CD4-positive, alpha-beta T cell treated with Interleukin-6 at 100 ng/mL for 8 hours (primary cell): ENCODE measurements at places on chromosomes 2 and 18.

- no peak for DNase-seq
Measured at GRCh38 chr2:146143971-146144370, 1624.1 kb upstream of the ZEB2 start.

- no peak for DNase-seq
Measured at GRCh38 chr2:120520929-120521912, 175.3 kb downstream of the INHBB start.

- DNase-seq: no peak
Measured at GRCh38 chr18:62325806-62326645, 916 bp downstream of the TNFRSF11A start.

GRCh38 chr2:158239271-158239670, 137.6 kb downstream of the UPP2 start:
- no peak for DNase-seq

- no peak for DNase-seq
Measured at GRCh38 chr2:85768713-85769112, 14.9 kb downstream of the ATOH8 start.

DNA sequence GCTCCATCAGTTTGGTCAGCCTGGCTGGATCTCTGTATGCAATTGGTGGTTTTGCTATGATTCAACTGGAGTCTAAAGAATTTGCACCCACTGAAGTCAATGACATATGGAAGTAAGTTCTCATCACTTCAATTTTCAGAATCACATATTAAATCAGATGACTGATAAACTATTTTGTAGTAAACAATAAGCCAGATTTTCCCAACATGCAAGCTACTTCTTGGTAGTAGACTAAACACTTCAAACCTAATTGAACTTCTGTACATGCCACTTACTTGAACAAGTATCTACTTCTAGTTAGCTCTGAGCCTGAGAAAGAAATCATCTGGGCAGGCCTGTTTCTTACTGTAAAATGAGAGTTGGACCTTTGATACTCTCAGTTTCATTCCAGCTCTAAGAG, 11.4 kb downstream of the KLHL41 start:
- DNase-seq: no peak

GRCh38 chr2:171393487-171393886, 40.3 kb downstream of the METTL8 start:
- no peak for DNase-seq

GRCh38 chr18:9260388-9261380, 73.9 kb upstream of the TWSG1 start:
- DNase-seq: no peak

DNA sequence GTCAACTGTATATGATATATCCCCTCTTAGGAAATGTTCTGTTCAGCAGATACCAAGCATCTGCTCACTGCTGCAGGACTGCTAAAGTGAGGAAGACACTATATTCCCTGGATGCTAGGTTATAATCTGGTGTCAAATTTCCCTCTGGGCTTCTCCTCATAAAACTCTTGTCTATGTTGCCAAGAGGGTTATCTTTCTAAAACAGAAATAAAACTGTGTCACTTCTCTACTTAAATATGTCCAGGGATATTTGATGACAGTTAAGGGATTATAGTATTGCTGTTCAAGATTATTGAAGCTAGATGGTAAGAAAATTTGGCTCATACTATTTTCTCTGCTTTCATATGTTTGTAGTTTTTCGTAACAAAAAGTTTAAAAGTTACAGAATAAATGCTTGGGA, 30.5 kb upstream of the SNRNP27 start:
- DNase-seq: no peak

DNA sequence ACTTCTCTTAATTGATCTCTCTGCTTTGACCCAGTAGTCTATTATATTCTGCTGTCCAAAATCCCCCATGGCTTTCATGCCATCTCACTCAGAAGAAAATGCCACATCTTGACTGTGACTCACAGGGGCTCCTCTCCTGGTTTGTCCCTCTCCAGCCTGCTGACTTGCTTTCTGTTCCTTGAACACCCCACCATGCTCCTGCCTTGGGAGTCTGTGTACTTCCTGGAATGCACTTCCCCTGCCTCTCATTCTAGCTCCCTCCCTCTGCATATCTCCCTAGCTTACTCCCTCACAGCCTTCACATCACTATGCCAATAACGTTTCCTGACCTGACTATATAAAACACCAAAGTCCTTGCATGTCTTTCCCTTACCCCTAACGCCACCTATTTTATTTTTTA, 167.2 kb downstream of the TRIB2 start:
- no peak for DNase-seq

DNA sequence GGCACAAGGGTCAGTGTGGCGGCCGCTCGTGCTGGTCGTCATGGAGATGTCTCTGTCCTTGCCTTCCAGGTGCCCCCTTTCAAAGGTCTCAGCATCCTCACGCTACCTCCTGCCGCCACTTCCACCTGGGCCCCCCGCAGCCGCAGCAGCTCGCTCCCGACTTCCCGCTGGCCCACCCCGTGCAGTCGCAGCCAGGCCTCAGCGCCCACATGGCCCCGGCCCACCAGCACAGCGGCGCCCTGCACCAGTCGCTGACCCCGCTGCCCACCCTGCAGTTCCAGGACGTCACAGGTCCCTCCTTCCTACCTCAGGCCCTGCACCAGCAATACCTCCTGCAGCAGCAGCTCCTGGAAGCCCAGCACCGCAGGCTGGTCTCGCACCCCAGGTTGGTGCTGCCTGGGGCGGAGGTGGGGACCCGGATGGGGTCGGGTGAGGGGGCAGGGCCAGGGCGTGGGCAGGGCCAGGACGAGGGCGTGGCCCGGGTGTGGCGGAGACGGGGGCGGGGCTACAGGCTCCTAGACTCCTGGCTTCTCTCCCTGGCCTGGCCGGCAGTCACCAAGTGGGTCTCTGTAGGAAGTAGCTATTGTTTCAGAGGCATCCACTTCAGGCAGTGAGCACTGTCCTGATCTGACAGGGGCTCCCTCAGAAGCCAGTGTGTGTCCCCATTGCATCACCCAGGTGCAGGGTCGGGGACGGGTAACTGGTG, 223.7 kb downstream of the LOXHD1 start:
- DNase-seq: no peak

DNA sequence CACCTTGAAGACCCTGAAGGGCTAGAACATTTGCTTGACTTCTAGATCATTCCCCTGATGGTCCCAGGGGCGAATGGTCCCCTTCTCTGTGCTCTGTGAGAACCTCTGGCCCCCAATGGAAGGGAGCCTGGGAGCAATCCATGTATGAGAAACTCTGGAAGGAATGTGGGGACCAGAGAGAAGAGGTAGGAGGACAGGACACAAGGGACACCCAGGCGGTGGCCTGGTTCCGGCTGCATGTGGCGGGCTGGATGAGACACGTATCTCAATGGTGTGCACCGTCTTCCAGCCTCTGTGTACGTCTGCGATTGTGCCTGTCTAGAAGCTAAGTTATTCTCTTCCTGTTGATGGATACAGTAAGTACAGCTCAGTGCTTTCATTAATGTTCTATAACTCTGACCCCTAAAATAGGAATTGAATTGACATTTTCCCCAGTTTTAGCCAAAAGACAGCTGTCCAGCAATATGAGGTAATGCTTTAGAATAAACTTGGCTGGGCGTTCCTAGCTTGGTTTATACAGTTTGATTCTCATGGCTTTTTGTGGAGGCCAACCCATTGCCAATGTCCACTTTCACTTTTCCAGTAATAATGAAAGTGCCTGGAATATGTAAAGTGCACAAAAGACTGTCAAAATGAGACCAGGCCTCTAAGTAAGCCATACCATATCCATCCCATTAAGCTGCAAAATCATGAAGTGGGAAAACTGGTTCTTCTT, 30.1 kb upstream of the COPS8 start:
- no peak for DNase-seq

GRCh38 chr2:43877782-43878464, 39.2 kb downstream of the ABCG8 start:
- DNase-seq: peak; percentile 40

- no peak for DNase-seq
Measured at GRCh38 chr2:100938031-100939026, 63.8 kb upstream of the RPL31 start.

GRCh38 chr2:2580341-2580740, 249.3 kb upstream of the MYT1L start:
- DNase-seq: no peak

- DNase-seq: no peak
Measured at GRCh38 chr2:74005786-74006185, 21.1 kb downstream of the TET3 start.

- peak; percentile 78 for DNase-seq
Measured at GRCh38 chr18:35231052-35231451, 9.8 kb upstream of the ZNF397 start.

- no peak for DNase-seq
Measured at GRCh38 chr2:5921081-5921642, 229.0 kb downstream of the SOX11 start.

DNA sequence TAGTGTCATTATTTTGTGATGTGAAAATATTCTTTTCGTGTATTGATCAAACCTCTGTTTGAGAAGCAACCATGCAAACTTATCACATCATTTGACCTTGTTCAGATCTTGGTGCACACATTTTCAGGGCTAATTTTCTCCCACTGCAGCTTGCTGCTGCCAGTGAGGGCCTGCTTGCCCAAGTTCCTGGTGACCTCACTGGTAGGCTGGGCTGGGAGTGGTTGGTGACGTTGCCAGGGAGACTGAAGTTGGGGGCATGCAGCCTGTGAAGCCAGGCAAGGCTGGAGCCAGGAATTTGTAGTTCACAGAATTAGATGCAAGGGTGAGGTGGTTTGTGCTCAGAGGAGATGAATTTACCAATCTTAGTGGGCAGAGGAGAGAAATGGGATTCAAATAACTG, 38.5 kb downstream of the PARD3B start:
- DNase-seq: no peak

GRCh38 chr18:76448256-76449110, 46.6 kb downstream of the ZNF516 start:
- no peak for DNase-seq

- DNase-seq: no peak
Measured at GRCh38 chr18:57432751-57433400, 2.3 kb upstream of the ONECUT2 start.

GRCh38 chr2:64135421-64135820, 8.8 kb downstream of the PELI1 start:
- DNase-seq: no peak

DNA sequence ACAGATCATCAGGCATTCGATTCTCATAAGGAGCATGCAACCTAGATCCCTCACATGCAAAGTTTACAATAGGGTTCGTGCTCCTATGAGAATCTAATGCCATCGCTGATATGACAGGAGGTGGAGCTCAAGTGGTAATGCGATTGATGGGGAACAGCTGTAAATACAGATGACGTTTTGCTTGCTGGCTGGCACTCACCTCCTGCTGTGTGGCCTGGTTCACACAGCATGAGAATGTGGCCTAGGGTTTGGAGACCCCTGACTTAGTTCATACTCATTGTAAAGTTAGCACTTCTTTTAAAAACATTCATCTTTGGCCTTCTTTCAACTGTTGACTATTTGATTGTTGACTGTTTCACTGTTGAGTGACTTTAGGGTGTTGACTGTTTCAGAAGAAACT, 8.7 kb upstream of the CHMP1B start:
- no peak for DNase-seq

GRCh38 chr2:98506881-98507280, 62.2 kb downstream of the INPP4A start:
- DNase-seq: no peak

- DNase-seq: no peak
Measured at GRCh38 chr2:85952196-85952734, 63.5 kb upstream of the ST3GAL5 start.

DNA sequence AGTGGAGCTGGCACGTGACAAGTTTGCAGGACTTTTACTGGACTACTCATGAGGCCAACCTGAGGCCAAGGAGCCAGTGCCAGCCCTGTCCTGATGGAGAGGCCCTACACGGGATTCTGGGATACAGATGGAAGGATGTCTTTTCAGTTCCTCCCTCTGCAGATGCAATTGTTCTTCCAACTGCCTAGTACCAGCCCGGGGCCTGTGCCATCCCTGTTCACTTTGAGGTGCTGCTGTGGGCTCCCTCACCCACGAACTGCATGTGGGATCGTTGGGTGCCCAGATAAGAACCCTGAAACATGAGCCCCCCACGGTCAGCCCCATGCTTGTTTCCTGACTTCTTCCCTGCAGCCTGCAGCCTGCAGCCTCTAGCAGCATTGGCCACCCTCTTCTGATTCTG, 25.3 kb upstream of the LAPTM4A start:
- DNase-seq: no peak

DNA sequence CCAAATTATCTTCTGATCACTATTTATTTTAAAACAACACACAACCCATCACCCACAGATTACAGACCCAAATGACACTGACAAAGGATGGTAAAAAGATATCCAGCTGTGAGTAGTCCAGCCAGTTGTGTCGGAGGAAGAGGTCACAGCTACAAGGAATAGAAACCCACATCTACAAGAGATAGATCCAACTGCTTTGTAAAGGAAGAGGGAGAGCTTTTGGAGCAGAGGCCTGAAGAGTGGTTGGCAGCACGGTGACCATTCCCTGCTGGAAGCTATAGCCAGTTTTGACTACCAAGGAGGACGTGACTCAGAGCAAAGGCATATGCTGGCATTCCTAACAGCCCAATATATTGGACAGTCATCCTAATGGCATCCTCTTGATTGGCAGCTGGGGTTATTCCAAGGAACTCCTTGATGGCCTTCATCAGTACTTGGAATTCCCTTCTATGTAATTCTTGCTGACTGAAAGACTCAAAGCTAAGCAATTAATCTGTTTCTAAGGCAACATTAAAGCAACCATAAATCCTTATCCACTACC, 17.1 kb downstream of the SLC8A1 start:
- no peak for DNase-seq
